Thyroid gland (tissue), 4 donors: ENCODE measurements at places on chromosomes 3 and 15. TPM values are rescaled to one million over a fixed set of nuclear protein-coding genes. Genes with fewer than 3 reads are reported as not detected.

The SLC51B gene
- total RNA-seq, result not detected

The PLSCR5 gene
- not detected for total RNA-seq

The PPIP5K1 gene
- 63.8 TPM for total RNA-seq

The ROPN1 gene
- not detected for total RNA-seq

The ZWILCH gene
- total RNA-seq, result 6.2 TPM

The OR5AC2 gene
- not detected for total RNA-seq

The PAQR9 gene
- not detected for total RNA-seq

The LRRC3B gene
- total RNA-seq, result not detected

The GREM1 gene
- 0.44 TPM for total RNA-seq

GRCh38 chr3:10348404-10348721 is 27.5 kb upstream of the SEC13 start:
- no peak overlapping the region for H3K27ac ChIP-seq
- no peaks in the 10 kb centered on the region for H3K36me3 ChIP-seq
- no peak overlapping the region for H3K4me3 ChIP-seq

- H3K27me3 ChIP-seq, result no peaks in the 10 kb centered on the region
- H3K4me3 ChIP-seq, result no peak overlapping the region
- no peak for DNase-seq
- no peaks in the 10 kb centered on the region for H3K4me1 ChIP-seq
- no peaks in the 10 kb centered on the region for H3K36me3 ChIP-seq
Measured at GRCh38 chr3:159146856-159147435, 345.1 kb downstream of the MFSD1 start.

DNA sequence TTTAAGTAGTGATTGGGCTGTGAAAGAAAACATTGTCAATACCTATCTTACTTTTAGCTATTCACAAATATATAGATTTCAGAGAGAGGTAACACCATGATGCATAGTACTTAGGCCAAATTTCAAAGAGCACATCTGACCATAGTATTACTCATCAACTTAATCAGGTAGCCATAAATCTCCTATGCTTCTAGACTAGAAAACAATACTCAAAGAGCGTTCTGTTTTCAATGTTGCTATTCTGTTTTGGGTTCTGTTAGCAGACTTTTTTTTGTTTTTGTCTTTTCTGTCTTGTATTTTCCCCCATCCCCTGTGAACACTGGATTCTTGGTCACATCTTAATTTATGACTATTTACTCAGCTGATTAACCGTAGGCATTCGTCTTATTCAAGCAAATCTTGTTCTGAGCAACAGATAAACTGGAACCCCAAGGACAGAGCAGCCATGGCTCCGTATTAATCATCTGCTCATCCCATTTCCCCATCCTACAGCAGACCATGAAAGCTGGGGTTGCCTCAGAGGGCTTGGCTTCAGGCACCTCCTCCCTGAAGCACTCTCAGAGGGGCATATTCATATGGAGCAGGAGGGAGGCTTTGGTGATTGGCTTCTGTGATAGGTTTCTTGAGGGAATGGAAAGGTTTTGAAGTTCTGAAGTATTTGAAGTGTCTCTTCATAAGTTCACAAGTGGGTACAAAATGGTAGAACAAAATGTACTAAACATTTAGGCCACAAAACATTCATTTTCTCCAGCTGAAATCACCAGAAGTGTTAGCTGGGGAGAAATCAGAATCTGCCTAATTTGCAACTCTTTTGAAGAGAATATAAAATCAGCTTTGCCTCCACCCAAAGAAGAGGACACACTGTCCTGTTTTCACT is 105.3 kb downstream of the TNIK start:
- H3K4me1 ChIP-seq, result peaks cover 57% of the 10 kb centered on the region

DNA sequence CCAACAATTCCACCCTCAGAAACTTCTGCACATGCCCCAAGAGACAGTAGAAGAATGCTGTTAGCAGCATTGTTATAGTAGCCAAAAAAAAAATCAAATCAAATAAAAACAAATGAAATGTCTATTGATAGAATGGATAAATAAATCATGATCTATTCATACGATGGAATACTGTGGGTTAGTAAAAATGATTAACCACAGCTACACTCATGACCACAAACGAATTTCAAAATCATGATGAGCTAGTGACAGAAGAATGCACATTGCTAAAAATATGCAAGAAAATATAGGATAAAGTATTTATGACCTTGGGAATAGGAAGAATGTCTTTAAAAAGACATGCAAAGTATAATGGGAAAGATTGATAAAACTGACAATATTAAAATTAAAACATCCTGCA is 57.5 kb upstream of the ACAN start:
- H3K36me3 ChIP-seq, result no peaks in the 10 kb centered on the region
- no peaks in the 10 kb centered on the region for H3K27me3 ChIP-seq
- H3K4me1 ChIP-seq, result no peaks in the 10 kb centered on the region
- no peak for DNase-seq
- no peak overlapping the region for H3K27ac ChIP-seq
- H3K4me3 ChIP-seq, result no peak overlapping the region

GRCh38 chr15:94042180-94042928 is 189.0 kb upstream of the MCTP2 start:
- H3K27ac ChIP-seq, result no peak overlapping the region
- H3K27me3 ChIP-seq, result no peaks in the 10 kb centered on the region
- H3K4me1 ChIP-seq, result no peaks in the 10 kb centered on the region
- DNase-seq, result no peak
- no peaks in the 10 kb centered on the region for H3K36me3 ChIP-seq

DNA sequence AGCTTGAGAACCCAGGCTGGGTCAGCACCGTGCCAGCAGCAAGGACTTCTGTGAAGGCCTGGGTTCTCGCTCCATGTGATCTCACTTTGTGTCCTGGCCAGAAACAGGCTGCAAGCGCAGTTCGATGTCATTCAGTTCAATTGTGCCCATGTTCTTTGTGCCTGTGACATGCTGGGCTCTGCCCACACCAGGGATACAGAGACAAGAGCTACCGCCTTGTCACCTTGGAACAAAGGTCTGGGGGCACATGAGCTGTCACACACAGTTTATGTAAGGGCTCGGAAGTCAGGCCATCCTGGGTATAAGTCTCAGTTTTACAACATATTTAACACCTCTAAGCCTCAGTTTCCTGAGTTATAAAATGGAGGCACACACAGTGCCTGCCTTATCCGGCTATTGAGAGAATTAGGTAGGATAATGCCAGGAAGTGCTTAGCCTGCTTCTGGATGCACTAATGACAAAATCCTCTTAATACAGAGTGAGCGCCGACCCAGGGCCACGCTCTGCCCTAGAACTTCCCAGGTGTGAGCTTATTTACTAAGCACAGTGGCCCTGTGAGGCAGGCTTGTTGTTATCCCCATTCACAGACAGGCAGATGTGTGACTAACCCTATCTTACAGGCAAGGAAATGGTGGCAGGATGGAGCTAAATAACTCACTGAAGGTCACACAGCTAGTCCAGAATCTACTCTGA is 50.4 kb upstream of the LIMD1 start:
- no peak for DNase-seq
- no peaks in the 10 kb centered on the region for H3K36me3 ChIP-seq
- no peaks in the 10 kb centered on the region for H3K27me3 ChIP-seq

DNA sequence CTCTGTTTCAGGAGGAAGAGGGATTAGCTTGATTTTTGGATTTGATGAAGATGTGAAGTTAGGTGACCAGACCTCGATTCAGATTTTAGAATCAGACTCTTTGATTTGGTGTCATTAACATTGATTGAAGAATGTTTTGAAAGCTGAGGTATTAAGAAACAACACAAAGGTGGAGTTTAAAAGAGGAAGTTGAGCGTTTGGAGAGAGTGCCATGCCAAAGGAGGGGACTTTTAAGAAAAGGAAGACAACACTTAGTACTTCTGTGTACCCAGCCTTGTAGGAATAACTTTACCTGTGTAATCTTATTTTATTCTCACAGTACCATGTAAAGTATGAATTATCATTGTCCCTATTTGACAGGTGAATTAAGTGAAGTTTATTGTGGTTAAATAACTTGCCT is 34.4 kb downstream of the PPARG start:
- no peak overlapping the region for H3K27ac ChIP-seq
- no peaks in the 10 kb centered on the region for H3K4me1 ChIP-seq
- H3K4me3 ChIP-seq, result no peak overlapping the region
- no peak for DNase-seq

DNA sequence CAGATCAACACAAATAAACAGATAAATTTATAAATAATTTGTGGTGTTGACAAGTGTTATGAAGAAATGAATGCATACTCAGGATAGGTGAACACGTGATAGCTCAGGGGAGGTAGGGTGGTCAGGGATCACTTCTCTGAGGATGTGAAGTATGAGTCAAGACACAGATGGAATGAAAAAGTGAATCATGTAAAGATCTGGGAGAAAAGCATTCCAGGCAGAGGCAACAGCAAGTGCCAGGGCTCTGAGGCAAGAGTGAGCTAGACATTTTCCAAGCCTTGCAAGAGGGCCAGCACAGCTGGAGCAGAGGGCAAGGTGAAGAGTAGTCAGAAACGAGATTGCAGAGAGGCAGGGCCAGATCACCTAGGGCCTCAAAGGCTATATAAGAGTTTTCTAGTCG is 177.8 kb downstream of the WNT5A start:
- no peak overlapping the region for H3K27ac ChIP-seq
- no peaks in the 10 kb centered on the region for H3K27me3 ChIP-seq

GRCh38 chr15:71103102-71103676 is 12.1 kb upstream of the THSD4 start:
- peak; percentile 42 for DNase-seq
- H3K27me3 ChIP-seq, result no peaks in the 10 kb centered on the region
- no peak overlapping the region for H3K27ac ChIP-seq
- no peak overlapping the region for H3K4me3 ChIP-seq
- H3K36me3 ChIP-seq, result no peaks in the 10 kb centered on the region
- H3K4me1 ChIP-seq, result no peaks in the 10 kb centered on the region

DNA sequence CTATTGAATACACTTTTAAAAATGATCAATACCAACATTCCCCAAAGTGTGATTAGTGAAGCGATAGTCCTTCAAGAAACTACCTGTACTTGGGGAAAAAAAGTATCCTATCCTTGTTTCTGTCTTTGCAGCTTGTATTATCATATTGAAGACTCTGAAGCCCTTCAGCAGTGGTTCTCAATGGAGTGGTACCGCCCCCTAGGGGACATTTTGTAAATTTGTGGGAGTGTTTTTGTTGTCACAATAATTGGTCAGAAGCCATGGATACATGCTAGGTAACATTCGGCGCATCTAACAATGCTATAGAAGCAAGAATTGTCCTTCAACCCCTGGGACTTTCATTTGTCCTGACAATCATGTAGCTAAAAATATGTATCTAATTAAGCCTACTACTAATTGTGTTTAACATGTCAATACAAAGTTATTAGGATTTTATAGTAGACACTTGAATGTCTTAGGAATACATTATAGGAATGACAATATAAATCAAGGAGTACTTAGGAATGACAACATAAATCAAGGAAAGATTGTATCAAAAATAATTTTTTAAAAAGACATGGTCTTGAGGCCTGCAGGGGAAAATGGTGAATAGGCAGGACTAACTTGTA is 53.7 kb downstream of the NMD3 start:
- H3K4me3 ChIP-seq, result no peak overlapping the region
- H3K27ac ChIP-seq, result no peak overlapping the region
- no peaks in the 10 kb centered on the region for H3K36me3 ChIP-seq
- H3K27me3 ChIP-seq, result no peaks in the 10 kb centered on the region
- no peaks in the 10 kb centered on the region for H3K4me1 ChIP-seq
- DNase-seq, result peak; percentile 9

DNA sequence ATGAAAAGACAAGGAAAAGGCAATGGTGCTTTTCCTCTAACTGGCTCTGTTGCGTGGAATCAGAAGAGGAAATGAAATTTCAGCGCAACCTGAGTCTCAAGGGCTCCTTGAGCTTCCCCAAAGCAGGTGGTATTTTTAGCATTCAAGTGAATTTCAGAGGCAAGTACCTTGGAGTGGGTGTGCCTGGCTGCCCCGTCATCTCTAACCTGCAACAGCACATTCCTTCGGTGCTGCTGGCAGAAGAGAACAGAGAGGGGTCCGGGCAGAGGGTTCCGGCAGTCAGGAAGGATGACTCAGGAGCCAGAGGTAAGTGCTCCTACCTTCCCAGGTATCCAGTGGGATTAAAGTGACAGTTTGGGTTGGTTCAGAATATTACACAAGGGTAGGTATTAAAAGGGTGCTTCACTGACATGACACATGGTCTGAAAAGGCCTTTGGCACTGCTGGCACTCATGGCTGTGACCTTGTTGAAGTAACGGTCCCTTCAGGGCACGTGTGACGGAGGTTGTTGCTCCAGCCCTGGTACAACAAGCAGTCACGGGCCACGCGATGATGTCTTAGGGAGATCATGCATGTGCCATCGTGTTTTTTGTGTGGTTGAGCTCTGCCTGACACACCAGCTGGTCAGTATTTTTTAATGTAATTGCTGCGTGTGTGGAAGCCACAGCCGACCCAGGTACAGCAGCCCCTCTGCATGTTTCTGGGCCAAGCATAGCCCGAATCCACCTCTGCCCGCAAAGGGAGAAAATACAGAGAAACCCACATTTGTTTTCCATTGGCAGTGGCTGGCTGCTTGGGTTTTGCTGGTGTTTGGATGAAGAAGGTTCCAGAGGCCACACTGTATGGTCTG is 75.7 kb downstream of the LRRK1 start:
- H3K4me1 ChIP-seq, result peaks cover 13% of the 10 kb centered on the region
- DNase-seq, result peak; percentile 90
- no peaks in the 10 kb centered on the region for H3K36me3 ChIP-seq
- H3K27me3 ChIP-seq, result no peaks in the 10 kb centered on the region

GRCh38 chr15:95459273-95459672 is 871.2 kb upstream of the NR2F2 start:
- peaks cover 4% of the 10 kb centered on the region for H3K4me1 ChIP-seq
- peak overlapping the region; percentile 39 for H3K27ac ChIP-seq
- no peak overlapping the region for H3K4me3 ChIP-seq
- DNase-seq, result no peak
- H3K36me3 ChIP-seq, result no peaks in the 10 kb centered on the region

- H3K4me3 ChIP-seq, result no peak overlapping the region
- H3K27ac ChIP-seq, result peak overlapping the region; percentile 64
- peaks cover 57% of the 10 kb centered on the region for H3K4me1 ChIP-seq
- H3K27me3 ChIP-seq, result no peaks in the 10 kb centered on the region
- no peak for DNase-seq
- H3K36me3 ChIP-seq, result no peaks in the 10 kb centered on the region
Measured at GRCh38 chr3:146163584-146163983, 2.6 kb upstream of the PLOD2 start.

GRCh38 chr3:32596909-32597369 is 26.3 kb upstream of the DYNC1LI1 start:
- H3K27ac ChIP-seq, result no peak overlapping the region
- DNase-seq, result no peak
- H3K27me3 ChIP-seq, result no peaks in the 10 kb centered on the region
- no peaks in the 10 kb centered on the region for H3K36me3 ChIP-seq
- H3K4me1 ChIP-seq, result peaks cover 27% of the 10 kb centered on the region

DNA sequence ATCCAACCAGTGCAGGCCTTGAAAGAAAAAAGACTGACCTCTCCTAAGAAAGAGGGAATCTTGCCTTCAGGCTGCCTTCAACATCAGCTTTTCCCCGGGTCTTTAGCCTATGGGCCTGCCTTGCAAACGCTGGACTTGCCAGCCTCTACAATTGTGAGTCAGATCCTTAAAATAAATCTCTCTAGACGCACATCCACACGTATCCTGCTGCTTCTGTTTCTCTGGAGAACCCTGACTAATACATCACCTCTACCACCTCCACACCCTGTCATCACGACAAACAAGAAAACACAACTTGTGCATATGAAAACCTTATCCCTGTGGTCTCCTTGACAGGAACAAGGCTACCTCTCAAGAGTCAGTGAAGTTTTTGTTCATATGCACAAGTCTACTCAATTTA is 11.8 kb downstream of the CYFIP1 start:
- no peak for DNase-seq
- H3K4me1 ChIP-seq, result peaks cover 14% of the 10 kb centered on the region
- H3K27ac ChIP-seq, result no peak overlapping the region
- H3K4me3 ChIP-seq, result no peak overlapping the region
